ENCODE measurements at places on chromosomes 12 and 14.

- DNase-seq, result no peak
Observed at GRCh38 chr12:57418255-57418654, 12.6 kb downstream of the R3HDM2 start.

DNA sequence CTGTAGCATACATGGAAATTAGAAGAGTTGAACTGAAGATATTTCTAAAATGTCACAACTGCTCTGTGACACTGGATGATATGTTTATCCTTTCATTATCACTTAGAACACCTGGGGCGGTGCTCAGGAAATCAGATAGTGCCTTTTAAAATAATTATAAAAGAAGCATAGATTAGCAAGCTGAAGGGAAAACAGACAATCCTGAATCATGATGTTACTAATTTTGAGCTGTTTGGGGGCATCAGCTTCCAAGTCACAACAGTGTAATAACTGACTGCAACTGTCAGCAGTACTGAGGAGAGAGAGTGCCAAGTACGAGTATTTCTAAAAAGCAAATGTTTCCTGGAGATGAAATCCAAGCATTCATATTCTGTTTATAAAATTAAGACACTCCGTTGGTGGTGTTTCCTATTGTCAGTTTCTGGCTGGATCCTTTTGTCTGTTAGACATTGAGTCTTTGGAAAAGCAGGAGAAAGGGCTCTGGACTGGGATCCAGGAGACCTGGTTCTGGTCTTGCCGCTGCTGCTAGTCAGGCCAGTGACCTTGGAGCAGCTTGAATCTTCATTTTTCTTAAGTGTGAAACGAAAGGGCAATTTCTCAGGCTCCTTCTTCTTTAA lies 380.1 kb downstream of the EGLN3 start:
- no peak for DNase-seq

GRCh38 chr12:27780612-27781408 lies 774 bp upstream of the MANSC4 start:
- DNase-seq, result no peak

GRCh38 chr14:32028599-32028998 lies 48.5 kb upstream of the ARHGAP5 start:
- DNase-seq, result no peak

- no peak for DNase-seq
Observed at GRCh38 chr14:60989599-60989998, 8.6 kb downstream of the SLC38A6 start.

DNA sequence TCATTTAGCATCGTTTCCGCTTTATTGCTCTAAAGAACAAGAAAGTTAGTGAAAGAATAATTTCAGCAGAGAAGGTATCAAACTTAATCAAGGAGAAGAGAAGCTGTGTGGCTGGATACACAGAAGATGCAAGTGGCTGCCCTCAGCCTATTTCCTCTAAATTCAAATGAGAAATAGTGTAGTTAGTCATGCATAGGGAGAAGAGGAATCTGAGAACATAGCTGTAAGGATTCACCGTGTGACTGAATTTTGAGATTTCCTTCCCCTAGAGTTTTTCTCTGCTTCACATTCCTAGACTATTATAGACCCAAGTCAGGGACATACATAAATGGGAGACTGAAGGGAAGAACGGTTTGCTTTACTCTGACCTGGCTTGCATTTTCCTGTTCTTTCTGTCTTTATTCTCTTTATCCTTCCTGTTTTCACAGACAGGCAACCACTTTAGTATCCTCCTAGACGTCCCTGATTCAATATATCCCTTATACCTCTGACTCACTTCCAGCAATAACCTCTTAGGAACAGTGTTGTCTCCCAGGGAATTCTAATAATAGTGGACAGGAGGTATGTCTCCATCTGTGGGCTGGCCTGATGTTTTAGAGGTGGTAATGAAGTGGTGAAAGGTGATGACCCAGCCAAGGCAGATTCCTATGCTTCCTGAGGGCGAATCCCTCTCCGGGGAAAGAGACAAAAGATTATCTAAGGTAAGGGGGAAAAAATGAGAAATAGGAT lies 7.0 kb downstream of the RNASE10 start:
- DNase-seq, result no peak

DNA sequence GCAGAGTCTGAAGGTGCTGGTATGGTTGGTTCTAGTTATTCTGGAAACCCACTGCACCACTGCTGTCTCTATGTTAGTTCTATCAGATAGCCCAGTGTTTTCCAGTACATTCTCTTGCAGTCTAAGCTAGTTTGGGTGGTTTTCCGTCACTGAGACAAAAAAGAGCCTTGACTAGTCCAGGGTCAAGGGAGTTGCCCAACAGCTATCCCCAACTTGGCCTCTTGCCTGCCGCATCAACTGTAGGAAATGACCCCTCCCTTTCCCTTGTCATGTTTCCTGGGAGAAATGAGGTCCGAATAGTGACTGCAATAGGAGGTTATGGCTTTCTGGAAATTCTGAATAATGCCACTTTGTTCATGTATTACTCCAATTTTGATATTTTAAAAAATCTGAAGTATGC lies 160.4 kb downstream of the EFCAB11 start:
- DNase-seq, result no peak

GRCh38 chr12:102964872-102965271 lies 7.4 kb downstream of the ASCL1 start:
- no peak for DNase-seq

DNA sequence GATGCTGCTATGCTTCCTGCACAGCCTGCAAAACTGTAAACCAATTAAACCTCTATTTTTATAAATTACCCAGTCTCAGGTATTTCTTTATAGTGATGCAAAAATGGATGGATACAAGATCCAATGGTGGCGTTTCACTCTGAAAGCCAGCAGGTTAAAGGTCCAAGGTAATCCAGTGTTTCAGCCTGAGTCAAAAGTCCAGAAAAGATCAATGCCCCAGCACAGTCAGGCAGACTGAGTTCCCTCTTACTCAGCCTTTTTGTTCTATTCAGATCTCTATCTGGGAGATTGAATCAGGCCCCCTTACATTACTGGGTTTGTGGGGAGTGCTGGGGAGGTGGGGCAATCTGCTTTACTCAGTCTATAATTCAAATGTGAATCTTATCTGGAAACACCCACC lies 464.5 kb downstream of the GXYLT1 start:
- no peak for DNase-seq

- no peak for DNase-seq
Observed at GRCh38 chr12:91574975-91575374, 392.4 kb upstream of the DCN start.

GRCh38 chr12:31507966-31508365 lies 83.0 kb downstream of the DENND5B start:
- DNase-seq, result no peak

DNA sequence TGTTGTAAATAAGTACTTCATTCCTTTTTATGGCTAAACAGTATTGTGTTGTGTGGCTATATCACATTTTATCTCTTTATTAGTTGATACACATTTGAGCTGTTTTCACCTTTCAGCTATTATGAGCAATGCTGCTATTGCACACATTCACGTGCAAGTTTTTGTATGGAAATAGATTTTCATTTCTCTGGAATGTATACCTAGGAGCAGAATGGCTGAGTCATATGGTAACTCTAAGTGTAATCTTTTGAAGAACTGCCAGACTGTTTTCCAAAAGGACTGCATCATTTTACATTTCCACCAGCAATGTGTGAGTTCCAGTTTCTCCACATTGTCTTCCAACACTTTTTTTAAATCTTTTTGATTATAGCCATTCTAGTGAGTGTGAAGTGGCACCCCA lies 134.0 kb downstream of the SRGAP1 start:
- no peak for DNase-seq

DNA sequence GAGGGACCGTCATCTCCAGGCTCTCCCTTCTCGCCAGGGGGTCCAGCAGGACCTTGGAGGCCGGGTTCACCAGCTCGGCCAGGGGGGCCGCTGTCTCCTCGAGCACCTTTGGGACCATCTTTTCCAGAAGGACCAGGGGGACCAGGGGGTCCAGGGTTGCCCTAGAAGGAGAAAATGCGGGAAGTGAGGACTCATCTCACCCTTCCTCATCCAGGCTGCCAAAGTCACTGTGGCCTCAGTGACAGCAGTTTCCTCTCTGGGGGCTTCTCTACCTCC lies 15.1 kb downstream of the TMEM106C start:
- DNase-seq, result no peak

DNA sequence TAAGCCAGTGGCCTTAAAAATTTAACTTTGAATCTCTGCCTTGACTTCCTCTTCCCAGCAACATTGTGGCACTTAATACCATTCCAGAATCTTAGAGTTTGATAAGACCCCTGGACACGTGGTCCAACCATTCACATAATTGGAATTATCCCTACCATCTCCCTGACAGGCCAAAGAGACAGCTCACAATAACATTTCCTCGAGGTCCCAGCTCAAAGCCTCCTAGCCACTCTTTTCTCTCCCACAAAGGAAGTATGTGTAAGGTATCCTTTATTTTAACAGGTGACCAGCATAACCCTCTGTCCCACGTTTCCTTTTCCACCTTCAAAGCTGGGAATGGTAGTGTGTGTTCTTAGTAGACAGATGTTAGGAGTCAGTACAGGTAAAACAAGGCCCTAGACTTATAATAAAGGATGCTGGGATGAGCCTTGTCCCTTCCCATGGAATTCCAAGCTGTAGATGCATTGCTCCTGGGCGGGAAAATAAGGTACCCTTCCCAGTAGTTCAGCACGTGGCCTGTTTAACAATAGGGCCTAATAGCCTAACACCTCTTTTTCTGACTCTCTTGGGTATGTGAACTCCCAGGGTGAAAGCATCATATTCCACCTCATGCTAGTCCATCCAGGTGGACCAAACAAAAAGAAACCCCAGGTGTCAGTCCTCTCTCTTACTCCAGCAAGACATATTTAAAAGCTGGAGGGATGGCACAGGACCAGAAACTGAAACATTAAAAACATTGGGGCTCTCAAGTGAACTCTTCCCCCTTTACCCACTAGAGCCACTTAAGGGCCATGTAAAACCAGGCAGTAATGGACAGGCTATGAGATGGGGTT lies 37.5 kb upstream of the COL2A1 start:
- no peak for DNase-seq

DNA sequence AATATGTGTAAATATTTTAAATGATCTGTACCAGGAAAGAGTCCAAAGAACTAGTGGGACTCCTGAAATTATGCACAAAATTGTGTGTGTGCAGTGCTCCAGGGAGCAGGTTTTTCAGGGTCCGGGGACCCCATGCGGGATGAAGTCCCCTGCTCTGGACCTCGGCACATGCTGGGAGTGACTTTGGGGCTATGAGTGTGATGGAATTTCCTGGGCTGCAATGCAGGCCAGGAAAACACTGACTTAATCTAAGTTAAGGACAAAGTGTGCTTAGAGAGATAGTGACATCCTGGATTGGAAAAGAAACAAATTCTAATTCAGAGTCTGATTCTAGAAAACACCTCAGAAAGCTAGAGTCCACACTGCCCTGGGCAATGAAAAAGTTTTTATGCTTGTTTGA lies 6.2 kb upstream of the MYH6 start:
- no peak for DNase-seq

- no peak for DNase-seq
Observed at GRCh38 chr14:64671591-64671990, 32.6 kb upstream of the PLEKHG3 start.

DNA sequence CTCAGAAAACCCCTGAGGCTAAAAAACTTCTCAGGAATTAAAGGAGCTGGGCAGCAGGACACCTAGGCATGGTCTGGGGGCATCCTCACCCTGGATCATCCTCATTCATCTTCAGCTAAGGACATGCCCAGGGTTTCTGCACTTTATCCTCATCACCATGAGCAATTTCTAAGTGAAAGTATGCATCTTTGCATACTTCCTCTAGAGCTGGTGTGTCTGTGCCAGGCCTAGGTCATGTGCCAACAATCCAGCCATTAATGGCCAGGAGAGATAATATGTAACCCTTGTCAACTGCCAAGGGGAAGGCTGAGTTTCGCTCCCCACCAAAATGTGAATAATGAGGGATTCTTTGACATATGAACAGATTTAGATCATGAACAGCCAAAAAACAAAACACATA lies 160.5 kb downstream of the KITLG start:
- DNase-seq, result no peak

DNA sequence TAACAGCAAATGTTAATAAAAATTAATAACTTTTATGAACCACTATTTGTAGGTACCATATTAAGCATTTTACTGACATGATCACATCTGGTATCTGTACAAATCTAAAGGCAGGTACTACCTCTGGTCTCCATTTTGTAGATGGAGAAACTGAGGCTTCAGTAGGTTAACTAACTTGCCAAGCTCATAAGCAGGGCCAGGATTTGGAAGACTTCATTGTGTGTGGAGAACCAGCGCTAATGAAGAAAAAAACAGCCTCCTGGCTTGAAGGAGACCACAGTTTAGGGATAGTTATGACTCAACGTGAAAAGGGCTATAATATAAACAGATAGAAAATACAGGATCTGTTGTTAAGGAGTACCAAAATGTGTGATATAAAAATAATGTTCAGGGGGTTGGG lies 1.0 kb downstream of the NUP37 start:
- no peak for DNase-seq

GRCh38 chr14:37116933-37117849 lies 55.2 kb downstream of the SLC25A21 start:
- no peak for DNase-seq

GRCh38 chr14:76810953-76811400 lies 1.7 kb downstream of the ANGEL1 start:
- DNase-seq, result no peak

Data from activated CD8-positive, alpha-beta memory T cell treated with anti-CD3 and anti-CD28 coated beads for 1 hour (primary cell).